ENCODE measurements at places on chromosomes 4 and X.
A peak's percentile ranks its signal among the peaks of the same experiment; 100 is the strongest.

- no peak for DNase-seq
These were observed 131.5 kb downstream of the QDPR start for GRCh38 chr4:17380347-17380746.

DNA sequence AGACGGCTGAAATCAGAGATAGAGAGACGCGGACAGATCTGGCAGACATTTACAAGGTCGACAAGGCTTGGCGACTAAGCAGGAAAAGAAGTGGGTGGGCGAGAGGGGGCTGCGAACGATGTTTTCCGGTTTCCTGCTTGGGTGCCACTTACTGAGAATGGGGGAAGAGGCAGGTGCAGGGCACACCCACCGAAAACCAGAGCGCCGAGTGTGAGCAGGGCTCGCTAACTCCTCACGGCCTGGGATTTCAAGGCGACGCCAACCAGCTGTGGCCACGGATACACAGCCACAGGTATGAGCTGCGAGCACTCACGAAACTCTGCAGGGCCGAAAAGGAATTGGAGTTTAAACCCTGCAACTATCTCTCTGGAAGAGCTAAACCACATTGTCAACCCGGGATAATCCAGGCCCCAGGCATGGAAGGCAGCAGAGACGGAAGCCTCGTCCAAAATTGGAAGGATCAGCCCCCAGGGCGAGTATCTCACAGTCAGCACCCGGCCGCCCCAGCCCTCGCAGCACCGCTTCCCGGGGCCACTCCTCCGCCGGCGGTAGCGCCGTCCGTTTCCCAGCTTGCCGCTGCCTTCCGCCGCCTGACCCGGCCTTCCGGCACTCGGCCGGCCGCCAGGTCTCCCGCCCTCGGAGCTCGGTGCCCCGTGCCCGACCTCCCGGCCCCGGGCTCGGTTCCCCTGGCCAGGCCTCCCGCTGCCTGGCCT, 778 bp downstream of the CASP3 start:
- DNase-seq: no peak

DNA sequence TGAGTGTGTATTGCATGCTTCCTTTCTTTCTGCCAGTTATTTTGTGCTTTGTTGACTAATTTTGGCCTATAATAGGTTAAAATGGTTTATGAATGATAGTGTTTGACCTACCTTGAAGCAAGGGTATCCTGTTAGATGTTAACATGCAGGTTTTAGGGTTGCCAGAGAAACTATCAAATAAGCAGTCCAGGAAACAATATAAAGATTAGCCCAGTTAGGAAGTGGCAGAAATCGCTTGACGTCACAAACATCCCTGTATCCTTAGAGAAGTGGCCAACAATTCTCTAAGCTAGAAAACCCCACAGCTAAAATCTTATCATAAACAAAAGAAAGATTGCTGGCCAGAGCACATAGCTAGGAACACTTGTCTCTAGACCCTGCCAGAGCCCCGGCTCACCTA, 3.8 kb downstream of the NAP1L5 start:
- DNase-seq: no peak

DNA sequence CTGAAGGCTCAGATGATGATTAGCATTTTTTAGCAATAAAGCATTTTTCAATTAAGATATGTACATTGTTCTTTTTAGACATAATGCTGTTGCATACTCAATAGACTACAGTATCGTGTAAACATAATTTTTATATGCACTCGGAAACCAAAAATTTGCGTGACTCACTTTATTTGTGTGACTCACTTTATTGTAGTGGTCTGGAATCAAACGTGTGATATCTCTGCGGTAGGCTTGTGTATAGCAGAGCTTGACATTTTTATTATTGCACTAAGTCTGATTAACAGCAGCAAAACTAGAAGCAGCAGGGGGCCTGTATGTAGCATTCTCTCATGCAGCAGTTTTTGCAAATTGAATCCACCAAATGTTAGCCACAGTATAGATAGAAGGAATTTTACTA, 119.1 kb upstream of the PRDX4 start:
- no peak for DNase-seq

DNA sequence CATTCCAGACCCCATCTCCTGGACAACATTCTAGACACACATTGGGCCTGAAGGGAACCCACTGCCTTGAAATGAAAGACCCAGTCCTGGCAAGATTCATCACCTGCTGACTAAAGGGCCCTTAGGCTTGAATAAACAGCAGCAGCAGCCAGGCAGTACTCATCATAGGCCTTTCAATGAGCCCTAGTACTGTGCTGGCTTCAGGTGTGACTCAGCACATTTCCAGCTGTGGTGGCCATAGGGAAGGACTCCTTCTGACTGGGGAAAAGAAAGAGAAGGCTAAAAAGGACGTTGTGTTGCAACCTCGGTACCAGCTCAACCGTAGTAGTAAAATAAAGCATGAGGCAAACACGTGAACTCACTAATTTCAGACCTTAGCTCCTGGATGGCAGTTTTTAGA, 344.0 kb downstream of the ACTRT1 start:
- no peak for DNase-seq

DNA sequence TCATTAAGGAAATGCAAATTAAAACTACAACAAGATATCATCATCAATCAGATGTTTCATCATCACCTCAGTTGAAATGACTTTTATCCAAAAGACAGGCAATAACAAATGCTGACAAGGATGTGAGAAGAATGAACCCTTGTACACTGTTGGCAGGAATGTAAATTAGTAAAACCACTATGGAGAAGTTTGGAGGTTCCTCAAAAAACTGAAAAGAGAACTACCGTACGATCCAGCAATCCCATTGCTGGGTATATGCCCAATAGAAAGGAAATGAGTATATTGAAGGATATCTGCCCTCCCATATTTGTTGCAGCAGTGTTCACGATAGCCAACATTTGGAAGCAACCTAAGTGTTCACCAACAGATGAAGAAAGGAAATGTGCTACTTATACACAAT, 50.6 kb upstream of the STARD8 start:
- no peak for DNase-seq

DNA sequence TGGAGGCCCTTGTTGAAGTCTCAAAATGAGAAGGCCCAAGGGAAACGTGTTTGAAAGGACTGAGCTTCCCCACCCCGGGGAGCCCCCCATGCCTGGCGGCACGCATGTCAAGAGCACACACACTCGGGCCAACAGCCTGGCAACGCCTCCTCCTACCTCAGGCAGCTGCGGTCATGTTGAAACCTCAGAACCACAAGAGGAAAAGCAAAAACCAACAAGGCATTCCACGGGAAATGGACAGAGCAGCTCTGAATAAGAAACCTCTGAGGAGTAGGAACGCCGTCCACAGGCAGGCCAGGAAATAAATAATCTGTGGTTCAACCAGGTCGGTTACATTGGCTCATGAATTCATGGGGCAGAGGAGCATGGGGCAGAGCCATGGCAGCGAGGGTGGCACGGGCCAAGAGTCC, 95.7 kb upstream of the AFAP1 start:
- DNase-seq: no peak

GRCh38 chr4:121056066-121056465, 16.3 kb downstream of the NDNF start:
- no peak for DNase-seq

DNA sequence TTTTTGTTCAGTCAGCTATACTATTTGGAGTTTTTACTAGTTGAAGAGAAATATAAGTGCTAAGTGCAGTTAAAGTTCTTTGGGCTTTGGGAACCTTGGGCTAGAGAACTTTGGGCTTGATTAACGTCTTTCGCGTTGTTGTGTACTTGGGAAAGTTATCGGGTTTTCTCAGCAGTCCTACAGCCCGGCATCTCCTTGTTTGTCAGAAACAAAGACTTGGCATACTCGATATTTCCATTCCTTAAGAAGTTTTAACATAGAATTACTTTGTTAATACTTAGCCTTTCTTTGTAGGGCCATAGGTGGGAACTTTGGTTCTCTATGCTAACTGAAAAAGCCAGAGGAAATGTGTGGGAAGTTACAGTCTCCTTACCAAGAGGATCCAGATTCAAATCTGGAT, 28.7 kb downstream of the RAPGEF2 start:
- DNase-seq: no peak

- no peak for DNase-seq
These were observed 813.0 kb downstream of the TRAM1L1 start for GRCh38 chr4:116272336-116272735.

GRCh38 chr4:94897023-94897422, 139.3 kb downstream of the BMPR1B start:
- DNase-seq: no peak

DNA sequence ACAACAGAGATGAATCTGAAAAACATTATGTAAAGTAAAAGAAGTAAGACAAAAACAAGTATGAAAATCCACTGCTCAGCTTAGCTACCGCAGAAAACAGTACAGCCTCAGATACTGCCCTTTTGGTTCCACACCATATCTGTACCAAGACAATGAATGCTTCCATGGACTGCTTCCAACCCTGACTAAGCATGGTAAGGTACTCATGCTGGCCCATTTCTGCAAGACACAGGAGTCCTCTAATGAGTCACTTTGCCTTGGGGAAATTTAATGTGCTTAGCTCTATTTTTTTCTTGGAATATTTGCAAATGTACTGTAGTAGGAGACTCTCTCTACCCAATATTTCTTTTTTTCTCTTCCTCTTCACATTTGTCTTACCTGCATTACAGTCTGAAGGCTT, 931.7 kb upstream of the HS3ST1 start:
- DNase-seq: no peak

GRCh38 chr4:20462426-20463175, 210.9 kb downstream of the SLIT2 start:
- no peak for DNase-seq

GRCh38 chr4:138406876-138407275, 164.7 kb upstream of the SLC7A11 start:
- no peak for DNase-seq

GRCh38 chrX:111597967-111598366, 83.0 kb upstream of the ALG13 start:
- DNase-seq: no peak

- no peak for DNase-seq
These were observed 40.1 kb downstream of the NUDT11 start for GRCh38 chrX:51456246-51456645.

GRCh38 chr4:156778093-156778492, 193.5 kb downstream of the PDGFC start:
- DNase-seq: no peak

DNA sequence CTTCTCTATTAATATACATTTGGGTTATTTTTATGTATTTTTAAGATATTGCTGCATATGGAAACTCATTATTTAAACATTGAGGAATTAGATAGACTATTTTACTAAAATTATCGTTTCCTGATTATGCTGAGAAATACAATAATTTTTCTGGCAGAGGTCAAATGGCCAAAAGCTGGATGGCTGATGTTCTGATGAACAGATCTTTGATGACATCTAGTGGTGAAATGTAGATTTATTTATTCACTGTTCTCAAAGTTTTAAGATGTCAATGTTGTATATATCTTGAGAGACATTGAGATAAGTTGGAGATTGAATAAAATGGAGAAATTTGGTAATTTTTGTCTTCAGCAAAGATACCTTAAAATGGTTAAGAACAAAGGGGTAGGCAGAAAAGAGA, 96.2 kb downstream of the UGT8 start:
- DNase-seq: no peak

- DNase-seq: peak; percentile 43
These were observed 78.8 kb upstream of the BCOR start for GRCh38 chrX:40176351-40177116.

- no peak for DNase-seq
These were observed 477 bp downstream of the KLHL13 start for GRCh38 chrX:118115953-118116712.

DNA sequence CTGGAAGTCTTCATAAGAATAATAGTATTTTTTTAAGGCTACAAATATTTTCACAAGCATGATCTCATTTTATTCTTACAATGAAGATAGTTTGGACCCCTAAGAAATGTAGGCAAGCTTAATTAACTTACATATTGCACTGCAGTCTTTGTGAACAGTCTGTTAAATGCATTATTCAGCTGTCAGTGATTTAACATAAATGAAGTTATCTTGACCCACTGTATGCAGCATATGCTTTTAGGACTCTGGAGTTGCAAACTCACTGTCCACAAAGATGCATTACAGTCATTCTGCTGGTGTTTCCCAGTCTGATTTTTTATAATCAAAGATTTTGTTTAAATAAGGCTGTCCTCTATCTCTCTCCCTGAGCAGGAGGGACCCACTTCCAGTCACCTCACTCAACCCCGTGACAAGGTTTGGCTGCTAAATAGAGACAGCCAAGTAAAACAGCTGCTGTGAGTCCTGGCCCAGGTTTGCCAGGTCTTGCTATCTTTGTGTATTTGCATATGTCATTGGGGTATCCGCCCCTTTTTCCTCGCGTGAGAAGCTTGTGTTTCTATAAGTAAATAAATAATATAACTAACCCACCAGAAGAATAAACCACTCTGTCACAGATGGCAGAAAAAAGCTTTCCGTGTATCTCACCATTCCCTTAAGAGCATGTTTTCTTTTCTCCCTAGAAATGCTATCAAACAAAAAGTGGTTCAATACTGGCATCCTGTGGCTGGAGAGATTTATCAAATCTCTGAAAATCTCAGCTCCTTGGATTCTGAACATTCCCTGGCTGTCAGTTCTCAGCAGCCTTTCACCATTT, 67.0 kb downstream of the SLC7A11 start:
- DNase-seq: no peak

GRCh38 chr4:44150091-44150576, 298.5 kb downstream of the KCTD8 start:
- DNase-seq: no peak

- DNase-seq: no peak
These were observed 71.0 kb downstream of the TMA16 start for GRCh38 chr4:163565226-163566135.

DNA sequence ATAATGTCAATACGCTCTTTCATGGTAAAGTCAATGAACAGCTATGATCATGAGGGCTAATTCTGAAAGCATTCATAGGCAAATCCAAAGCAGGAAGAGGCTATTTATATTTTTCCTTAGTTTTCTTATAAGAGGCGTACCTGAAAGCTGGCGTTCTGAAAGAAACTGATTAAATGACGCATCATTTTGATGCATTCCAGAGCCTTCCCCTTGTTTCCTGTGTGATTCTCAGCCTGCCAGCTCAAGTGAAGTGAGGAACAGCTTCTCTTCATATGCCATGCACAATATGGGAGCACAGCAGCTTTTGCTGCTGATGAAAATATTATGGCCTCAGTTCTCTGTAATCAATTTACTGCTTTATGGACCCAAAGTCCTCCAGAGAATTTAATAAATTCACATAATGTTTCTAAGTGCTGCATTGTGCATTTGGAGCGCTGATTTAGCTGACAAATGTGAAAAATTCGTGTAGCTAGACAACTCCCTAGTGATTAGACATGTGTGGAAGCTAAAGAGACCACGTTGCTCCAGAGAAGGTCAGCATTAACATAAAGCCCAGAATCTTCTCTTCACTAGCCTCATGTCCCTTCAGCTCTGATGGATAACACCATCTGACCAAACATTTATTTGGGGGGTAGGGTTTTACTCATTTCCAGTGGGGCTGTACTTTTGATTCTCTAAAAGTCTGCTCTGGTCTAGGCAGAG, 110.8 kb downstream of the GPAT3 start:
- DNase-seq: no peak

DNA sequence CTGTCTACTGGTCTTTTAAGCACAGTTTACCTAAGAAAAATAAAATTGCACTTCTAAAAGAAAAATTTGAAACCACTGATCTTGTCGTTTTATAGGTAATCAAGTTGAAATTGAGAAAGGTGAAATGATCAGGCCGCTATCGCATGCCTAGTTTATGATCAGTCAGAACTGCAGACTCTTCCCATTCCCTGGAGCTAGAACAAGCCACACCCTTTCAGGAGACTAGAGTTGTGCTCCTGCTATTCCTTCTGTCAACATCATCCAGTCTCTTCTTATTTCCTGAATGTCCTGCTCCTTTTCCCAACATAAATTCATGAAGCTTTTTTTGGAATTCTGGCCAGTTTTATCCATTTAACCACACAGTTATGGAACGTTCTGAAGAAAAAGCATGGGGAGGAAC, 135.1 kb downstream of the SLC7A11 start:
- no peak for DNase-seq

All from stimulated activated CD4-positive, alpha-beta T cell treated with anti-CD3 and anti-CD28 coated beads, Interleukin-1b, Interleukin-23, amount 100 ng/mL, for 1 hour (primary cell).